Thyroid gland (tissue), 4 donors: ENCODE measurements at places on chromosomes 5 and 9. TPM values are rescaled to one million over a fixed set of nuclear protein-coding genes. Genes with fewer than 3 reads are reported as not detected.

DNA sequence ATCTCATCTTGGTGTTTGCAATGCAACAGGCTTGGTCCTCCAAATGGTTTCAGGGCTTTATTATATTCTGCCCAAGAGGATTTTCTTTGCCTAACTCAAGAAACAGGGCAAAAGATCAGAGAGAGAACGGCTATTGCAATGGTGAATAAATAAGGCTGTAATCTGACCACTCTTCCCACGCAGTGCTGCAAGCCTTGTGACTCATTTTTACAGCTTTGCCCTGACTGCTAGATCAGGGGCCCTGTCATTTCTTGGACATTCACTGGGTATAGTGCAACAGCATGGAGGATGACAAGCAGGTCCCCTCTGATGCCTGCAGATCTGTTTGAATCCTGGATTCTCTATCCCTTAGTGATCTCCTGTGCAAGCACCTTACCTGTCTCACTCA lies 459.1 kb downstream of the EBF1 start:
- no peak for DNase-seq

- DNase-seq, result no peak
Observed at GRCh38 chr5:147349241-147349640, 114.4 kb downstream of the STK32A start.

DNA sequence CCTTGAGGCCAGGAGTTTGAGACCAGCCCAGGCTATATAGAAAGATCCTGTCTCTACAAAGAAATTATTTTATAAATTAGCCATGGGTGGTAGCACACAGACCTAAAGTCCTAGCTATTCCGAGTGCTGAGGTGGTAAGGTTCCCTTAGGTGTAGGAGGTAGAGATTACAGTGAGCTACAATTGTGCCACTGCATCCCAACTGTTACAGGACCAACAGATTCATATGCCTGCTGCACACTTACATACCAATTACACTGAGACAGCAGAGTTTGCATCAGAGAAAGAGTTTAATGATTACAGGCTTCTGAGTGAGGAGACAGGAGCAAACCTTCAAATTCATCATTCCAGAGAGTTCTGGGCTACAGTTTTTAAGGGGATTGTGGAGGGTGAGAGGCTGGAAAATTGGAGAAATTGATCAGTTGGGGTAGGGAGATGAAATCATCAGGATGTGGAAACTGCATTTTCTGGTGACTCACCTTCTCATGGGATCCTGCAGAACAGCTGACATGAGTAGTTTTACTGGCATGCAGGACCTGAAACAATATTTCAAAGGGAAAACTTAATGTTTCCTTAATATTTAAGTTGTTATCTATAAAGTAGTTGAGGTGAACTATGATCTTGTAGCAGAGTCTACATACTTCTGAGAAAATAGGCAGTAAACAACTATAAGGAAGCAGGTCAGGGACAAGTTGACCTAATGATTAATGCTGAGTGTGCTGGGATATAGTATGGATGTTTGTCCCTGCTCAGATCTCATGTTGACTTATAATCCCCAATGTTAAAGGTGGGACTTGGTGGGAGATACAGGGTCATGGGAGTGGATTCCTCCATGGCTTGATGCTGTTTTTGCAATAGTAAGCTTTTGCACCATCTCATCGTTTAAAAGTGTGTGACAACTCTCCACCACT lies 54.7 kb downstream of the ANXA2R start:
- no peak for DNase-seq

DNA sequence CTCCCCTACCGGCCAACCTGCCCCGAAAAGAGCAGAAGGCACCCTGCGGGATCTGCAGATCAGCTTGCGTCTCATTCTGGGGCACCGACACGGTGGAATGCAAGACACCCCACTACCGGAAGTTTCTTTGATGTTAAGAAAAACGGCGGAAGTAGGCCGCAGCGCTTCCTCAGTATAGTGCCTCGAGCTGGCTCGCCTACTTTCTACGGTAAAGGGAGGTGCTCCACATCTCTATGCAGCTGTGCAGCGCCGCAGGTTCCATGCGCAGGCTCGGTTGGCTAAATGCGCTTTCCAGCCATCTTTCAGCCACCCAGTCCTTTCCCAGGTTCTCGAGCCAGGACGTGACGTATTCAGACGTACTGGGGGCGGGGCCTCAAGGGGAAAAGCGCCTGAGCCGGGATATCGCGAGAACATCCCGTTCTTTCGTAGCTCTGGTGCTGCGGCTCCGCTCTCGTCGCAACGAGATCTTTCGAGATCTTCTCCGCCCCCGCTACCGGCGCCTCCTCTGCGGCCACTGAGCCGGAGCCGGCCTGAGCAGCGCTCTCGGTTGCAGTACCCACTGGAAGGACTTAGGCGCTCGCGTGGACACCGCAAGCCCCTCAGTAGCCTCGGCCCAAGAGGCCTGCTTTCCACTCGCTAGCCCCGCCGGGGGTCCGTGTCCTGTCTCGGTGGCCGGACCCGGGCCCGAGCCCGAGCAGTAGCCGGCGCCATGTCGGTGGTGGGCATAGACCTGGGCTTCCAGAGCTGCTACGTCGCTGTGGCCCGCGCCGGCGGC lies at the start of gene HSPA4:
TSS of gene HSPA4 (plus strand) at position 472 of the 775 bp plus-strand sequence. CDS start at position 710, 238 bp downstream.
- peak; percentile 98 for DNase-seq

DNA sequence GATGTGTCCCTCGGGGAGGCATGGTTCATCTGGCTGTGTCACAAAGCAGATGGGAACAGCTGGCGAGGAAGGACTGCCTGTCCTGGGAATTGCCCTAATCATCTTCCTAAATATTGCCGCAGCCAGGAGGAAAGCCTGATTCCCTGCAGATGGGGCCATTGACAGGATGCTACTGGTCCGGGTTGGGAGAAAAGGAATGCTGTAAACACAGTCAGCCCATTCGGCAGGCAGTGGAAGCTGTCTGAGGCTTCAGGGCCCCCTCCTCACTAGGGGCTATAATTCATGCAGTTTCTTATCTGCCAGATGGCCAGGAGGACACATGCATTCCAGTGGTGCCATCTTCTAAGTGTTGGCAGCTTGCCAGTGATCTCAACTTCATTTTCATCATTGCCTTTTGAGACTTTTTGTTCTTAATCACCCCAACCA lies 110.3 kb downstream of the KCNIP1 start:
- no peak for DNase-seq

- no peak for DNase-seq
Observed at GRCh38 chr9:101307524-101308213, 77.1 kb downstream of the BAAT start.

DNA sequence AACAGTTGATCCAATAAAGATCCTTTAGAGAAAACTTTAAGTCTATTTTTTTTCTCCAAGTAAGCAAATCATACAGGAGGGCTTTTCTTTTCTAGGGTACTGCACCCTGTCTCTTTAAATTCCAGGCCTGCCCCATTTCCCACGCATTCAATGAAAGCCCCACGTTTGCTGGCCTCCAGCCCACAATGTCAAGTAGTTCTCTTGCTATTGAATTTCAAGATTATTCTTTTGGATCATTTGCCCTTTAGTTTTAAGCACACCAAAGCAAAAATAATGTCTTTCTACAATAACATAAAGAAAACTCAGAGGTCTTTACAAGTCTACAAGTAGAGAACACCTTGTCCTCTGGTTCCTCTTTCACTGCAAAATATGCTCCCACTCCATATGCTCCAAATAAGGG lies 15.6 kb downstream of the MLLT3 start:
- DNase-seq, result peak; percentile 89

GRCh38 chr5:116486588-116486987 lies 88.0 kb downstream of the SEMA6A start:
- DNase-seq, result no peak

GRCh38 chr9:16112116-16112515 lies 559.3 kb downstream of the CCDC171 start:
- DNase-seq, result no peak

DNA sequence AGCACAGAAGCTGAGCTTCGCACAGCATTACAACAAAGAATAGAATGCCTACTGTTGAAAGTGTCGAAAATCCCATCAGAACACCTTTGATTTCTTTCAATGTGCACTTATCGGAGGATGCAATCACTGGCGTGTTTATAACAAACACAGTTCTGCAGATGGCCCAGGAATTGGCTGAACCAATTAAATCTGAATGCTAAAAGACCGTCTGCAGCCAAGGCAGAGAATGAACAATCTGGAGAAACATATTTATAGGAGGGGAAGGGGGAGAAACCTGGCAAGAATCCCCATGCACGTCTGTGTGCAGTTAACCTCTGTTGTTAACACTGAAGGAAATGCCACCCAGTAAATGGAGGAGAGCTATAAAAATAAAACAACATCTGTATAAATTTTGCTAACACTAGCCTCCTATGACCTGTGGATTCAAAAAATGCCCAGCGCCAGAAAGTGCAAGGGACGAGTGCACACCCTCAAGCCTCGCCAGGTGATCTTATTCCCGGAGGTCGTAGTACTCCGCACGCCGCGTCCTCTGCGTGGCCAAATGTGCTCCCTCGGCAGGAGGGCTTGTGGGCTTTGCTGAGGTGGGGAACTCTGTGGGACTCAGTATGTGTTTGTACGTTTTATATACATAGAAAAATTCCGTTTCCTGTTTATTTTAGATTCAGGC lies 56.8 kb downstream of the PTCH1 start:
- DNase-seq, result no peak

DNA sequence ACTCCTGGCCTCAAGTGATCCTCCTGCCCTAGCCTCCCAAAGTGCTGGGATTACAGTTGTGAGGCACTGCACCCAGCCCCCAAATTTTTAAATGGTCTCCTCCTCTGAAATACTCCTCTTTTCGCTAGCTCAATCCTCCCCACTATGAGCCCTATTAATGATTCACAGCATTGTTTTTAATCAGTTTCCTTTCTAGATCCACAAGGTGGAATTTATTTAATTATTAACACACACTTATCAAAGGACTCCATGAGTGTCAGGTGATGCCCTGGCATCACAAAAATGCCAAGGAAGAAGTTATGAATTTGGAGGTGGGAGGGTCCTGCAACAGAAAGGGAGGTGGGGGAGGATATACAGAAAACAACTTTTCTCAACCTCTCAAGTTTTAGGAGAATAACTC lies 806.5 kb downstream of the PRELID2 start:
- no peak for DNase-seq

DNA sequence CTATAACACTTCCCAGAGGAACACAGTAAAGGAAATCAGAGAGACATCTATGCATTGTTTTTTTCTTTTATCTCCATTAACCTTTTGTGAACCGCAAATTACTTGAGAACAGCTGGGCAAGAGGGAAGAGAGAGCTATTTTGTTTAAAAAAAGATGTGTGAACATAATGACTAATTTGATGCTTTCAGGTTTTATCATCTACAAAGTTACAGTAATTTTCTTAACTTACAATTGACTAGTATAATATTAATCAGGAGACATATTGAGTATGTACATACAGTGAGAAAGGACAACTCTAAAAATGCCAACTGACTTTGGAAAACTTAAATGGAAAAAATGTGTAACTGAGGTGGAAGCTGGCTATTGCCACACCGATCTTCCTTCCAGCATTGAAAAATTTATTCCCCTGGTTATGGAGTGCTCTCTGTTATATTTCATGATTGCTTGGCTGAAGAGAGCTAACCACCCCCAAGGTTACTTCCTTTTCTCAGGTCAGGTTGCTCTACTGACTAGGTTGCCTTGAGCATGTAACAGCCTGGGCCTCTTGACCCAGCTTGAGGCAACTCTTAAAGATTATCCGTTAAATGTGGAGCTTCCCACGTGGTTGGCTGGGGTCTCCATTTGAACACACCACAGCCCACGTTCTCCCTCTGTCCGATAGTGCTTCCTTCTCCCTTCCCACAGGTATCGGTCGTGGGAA lies 62.6 kb upstream of the C6 start:
- DNase-seq, result no peak

- no peak for DNase-seq
Observed at GRCh38 chr5:119309326-119309725, 46.5 kb upstream of the TNFAIP8 start.

- no peak for DNase-seq
Observed at GRCh38 chr5:40985501-40985900, 76.2 kb downstream of the C7 start.

DNA sequence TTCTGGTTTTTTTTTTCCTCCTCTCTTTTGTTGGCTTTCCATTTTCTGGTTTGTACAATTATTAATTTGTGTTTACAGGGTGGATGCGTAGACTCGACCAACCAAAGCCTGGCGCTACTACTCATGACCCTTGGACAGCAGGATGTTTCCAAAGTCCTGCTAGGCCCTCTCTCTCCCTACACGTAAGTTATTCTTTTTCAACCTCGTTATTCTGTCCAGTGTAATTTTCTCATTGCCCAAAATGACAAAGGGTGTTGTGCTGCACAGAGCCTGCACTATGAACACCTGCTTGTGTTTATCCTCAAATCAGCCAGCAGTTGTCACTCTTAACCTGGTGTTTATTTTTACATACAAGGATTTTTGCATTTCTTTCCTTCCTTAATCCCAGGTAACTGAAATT lies 56.6 kb downstream of the RCL1 start:
- no peak for DNase-seq

GRCh38 chr9:113978725-113979342 lies 99.3 kb downstream of the AMBP start:
- DNase-seq, result no peak

GRCh38 chr5:160092960-160093707 lies 26.1 kb downstream of the PWWP2A start:
- DNase-seq, result no peak

DNA sequence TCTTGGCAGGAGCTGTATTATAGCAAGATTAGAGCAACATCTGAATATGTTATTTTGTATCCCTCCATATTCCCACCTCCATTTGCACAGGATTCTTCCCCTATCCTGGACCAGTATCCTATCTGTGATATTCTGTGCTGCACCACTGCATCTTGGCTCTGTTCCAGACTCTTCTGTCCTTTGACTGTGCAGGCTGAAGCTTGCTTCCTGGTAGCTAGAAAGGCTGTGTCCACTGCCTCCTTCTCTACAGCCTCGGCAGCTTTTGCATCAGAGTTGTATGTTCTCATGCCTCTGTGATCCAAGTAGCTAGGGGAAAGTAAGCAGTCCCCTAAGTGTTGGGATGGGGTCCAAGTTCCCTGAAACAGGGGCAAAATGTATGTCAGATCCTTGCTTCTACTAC lies 104.1 kb downstream of the GAS1 start:
- peak; percentile 12 for DNase-seq

- DNase-seq, result no peak
Observed at GRCh38 chr5:148179234-148179824, 11.0 kb downstream of the SPINK14 start.

DNA sequence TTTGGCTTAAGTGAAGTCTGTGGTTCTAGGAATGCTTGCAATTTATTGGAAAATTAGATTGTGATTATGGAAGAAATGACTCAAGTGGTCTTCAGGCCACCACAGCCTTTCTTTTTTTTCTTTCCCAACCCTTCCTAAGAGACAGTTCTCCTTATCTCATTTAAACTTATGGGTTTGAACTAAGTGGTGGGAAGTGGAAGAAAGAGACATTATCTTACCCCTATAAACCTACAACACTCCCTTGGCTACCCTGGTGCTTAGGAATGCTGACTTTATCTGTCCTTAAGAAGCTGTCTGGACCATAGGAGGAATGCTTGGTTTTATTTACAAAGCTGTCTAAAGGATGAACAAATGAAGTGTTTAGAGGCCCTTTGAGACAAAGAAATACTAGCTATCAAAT lies 5.1 kb upstream of the ERAP1 start:
- DNase-seq, result no peak

- no peak for DNase-seq
Observed at GRCh38 chr5:40409601-40410000, 270.1 kb upstream of the PTGER4 start.

- DNase-seq, result no peak
Observed at GRCh38 chr5:79971156-79971555, 19.9 kb downstream of the MTX3 start.

The MARCHF3 gene
- 3.0 TPM for total RNA-seq

The EGFL7 gene
- 143 TPM for total RNA-seq

The ACSL6 gene
- total RNA-seq, result 0.71 TPM

The CBY3 gene
- total RNA-seq, result not detected

The ADAMTS6 gene
- total RNA-seq, result 3.2 TPM

The FBP1 gene
- total RNA-seq, result 21.2 TPM

The MED27 gene
- 15.3 TPM for total RNA-seq

The LCN15 gene
- total RNA-seq, result not detected
